ENCODE measurements at places on chromosomes 3 and 15. TPM values are rescaled to one million over a fixed set of nuclear protein-coding genes. Genes with fewer than 3 reads are reported as not detected.

Gene IQCB1
- polyA plus RNA-seq, result 22.9 TPM

Gene GOLGA8T
- 2.1 TPM for polyA plus RNA-seq

Gene HTR3E
- polyA plus RNA-seq, result not detected

Gene TTLL13
- 0.24 TPM for polyA plus RNA-seq

Gene P2RY12
- polyA plus RNA-seq, result not detected

Gene SKOR1
- 0.11 TPM for polyA plus RNA-seq

Gene DVL3
- polyA plus RNA-seq, result 23.6 TPM

GRCh38 chr3:120348065-120348990, 826 bp downstream of the LRRC58 start:
- DNase-seq, result peak; percentile 51

DNA sequence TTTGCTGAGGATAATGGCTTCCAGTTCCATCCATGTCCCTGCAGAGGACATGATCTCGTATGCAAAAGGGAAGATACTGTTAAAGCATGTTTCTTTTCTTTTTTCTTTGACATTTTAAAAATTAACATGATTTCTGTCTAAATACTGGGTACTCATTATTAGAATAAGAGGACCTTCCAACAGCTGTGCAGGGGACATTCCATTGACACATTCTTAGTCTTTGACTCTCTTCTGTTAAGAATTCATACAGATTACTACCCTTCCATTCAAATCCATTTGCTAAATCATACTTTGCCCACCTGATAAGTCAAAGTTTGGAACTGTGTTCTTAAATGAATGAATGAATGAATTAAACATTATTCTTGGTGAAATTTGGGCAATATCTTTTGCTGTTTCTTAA, 5.1 kb upstream of the CP start:
- no peak for DNase-seq

DNA sequence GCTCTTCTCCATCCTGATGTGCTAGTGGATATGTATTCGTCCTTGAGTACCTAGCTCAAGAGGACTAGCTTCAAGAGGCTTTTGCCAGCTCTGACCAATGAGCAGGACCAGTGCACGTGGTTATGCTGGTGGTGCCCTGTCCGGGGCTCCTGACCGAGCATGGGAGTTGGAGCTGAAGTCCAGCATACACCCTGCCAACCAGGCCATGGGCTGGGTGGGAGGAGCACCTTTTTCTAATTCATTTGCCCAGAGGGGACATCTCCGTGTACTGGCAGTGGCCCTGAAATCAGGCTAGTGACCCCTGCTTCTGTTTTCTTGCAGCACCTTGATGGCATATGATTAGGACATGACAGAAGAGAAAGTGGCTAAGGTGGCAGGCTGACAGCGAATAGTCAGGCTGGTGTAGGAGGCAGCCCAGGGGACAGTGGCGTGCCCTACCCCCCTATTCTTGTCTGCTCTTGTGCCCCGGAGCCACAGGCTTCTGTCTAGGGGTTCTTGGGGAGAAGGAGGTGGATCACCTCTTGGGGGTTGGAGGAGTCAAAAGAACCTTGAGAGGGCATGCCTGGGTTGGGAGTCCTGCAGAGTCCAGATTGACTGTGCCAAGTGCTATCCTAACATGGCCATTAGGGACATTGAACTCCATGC, 16.5 kb downstream of the PODXL2 start:
- no peak for DNase-seq

DNA sequence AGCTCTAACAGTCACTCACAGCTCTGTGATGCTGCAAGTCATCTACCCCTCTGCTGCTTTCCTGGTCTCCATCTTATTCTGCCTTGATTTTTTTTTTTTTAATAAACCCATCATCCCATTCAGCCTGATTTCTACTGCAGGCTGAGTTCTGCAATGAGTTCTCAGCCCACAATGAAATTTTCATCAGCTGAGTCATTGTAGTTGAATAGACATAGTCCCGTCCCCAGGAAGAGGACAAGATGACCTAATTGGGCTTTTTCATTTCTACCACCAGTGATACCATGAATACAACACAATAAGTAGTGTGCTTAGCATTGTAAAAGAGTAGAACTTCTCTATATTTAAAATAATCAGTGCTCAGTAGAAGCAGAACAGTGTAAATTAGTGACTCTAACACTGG, 59.3 kb downstream of the C3orf85 start:
- peak; percentile 13 for DNase-seq

- DNase-seq, result no peak
Observed at GRCh38 chr15:63334821-63335220, 46.8 kb downstream of the CA12 start.

DNA sequence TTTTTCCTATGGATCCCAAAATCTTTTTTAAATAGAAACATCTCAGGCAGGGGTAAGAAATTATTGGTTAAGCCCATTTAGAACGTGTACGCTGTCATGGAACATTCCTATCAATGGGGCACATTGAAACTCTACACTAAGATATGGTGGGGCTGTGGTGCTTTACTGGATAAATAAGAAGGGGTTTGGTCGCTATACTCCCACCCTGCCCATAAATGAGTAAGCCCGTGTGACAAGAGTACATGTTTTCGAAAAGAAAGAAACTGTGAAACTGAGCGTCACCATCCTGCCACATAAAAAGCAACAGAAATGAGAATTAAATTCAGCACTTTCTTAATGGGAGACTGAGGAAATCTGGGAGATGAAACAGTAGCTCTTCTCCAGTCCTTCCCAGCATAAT, 929.7 kb upstream of the CFAP20DC start:
- no peak for DNase-seq

DNA sequence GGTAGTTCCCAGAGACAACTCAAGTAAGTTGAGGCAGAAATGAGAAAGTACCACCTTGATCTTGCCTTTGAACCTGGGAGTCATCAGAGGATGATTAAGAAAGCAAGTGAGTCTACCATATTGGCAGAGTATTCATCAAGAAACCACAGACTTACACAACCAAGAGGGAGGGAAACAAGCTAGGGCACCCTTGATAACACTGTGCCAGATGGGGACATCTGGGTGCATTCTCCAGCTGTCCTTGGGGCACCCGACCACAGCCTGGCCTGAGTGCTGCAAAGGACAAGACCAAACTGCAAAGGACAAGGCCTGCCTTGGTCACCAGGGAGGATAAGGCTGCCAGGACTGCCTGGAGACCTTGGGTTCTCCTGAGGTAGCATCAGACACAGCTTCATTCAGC, 553.6 kb downstream of the EPHB1 start:
- no peak for DNase-seq

DNA sequence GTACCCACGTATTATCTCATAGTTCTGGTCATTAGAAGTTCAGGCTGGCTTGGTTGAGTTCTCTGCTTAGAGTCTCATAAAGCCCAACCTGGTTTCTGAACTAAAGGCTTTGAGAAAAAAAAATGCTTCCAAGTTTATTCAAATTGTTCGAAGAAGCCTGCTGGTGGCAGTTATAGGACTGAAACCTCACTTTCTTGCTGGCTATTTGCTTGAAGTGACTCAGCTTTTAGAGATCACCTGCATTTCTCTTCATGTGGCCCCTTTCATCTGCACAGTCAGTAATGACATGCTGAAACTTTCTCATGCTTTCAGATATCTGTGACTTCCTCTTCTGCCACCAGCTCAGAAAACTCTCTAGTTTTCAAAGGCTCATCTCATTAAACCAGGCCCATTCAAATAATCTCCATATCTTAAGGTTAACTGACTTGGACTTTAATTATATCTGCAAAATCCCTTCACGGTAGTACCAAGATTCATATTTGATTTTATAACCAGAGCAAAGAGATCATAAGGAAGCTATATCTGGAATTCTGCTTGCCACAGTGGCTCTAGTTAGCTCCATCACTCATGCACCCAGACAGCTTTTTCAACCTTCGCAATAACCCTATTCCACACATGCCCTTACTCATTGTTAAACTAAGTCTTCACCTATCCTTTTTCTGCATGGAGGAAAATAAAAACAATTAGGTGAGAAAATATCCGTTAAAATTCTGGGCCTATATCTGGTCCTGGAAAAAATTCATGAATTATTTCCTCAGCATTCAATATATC, 433.8 kb upstream of the CBLB start:
- no peak for DNase-seq

DNA sequence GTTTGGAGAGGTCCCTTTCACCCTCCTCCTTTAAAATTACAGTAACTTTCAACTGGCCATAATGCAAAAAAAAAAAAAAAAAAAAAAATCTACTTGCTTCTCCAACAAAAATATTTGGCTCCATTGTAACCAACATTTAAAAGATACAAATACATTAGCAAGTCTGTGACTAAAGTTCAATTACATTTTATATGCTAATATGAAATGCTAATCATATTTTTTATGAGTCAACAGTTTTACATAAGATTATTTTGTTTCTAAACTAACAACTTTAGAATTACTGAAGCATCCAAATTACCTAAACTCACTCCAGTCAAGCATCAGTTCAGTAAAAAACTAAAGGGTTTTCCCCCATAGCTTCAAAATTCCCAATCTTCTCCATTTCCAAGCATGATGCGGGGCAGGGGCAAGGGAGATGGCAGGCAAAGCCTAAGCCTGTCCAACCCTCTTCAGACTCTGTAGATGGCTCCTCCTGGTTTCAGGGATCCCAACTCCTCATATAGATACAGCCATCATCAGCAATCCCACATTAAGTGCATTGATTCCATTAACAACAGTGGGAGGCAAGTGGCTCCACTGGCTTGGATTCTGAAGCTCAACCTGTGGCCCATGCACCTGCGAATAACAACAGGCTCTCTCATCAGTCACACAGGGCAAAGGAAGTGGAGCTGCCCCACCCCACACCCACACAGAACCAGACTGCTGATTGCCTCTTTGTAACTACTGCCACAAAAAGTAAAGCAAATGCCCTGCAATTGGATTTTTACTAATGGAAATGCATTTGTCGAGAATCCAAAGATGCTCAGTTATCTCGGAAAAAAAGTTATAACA, 15.0 kb downstream of the SFMBT1 start:
- no peak for DNase-seq

DNA sequence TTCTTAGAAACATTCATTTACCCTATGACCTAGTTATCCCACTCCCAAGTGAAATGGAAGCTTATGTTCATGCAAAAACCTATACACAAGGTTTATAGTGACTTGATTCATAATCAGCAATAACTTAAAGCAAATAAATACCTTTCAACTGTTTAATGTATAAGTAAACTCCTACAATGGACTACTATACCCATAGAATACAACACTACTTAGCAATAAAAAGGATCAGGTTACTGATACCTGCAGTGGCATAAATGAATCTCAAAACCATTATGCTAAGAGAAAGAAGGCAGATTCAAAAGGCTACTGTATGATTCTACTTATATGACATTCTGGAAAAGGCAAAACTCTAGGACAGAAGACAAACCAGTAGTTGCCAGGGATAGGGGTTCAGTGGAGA, 8.3 kb upstream of the POLR2M start:
- DNase-seq, result no peak

DNA sequence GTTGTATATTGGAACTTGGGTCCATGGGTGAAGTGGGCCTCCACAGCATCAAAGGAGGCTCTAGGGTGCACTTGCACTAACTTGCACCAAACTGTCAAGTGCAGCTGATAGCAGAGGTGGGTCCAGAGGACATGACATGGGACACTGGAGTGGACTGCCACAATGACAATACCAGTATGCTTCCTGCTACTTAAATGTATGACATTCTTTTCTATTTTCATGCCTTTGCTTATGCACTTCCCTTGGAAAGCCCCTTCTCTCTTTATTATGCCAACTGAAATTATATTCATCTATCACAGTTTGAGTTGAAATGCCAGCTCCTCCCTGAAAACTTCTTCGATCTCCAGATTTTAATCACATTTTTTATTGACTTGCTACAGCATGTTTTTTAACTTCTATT, 101.8 kb downstream of the CFAP20DC start:
- DNase-seq, result no peak

GRCh38 chr3:5202222-5202621, 14.7 kb downstream of the EDEM1 start:
- no peak for DNase-seq

- DNase-seq, result no peak
Observed at GRCh38 chr3:178086144-178086825, 450.0 kb upstream of the KCNMB2 start.

DNA sequence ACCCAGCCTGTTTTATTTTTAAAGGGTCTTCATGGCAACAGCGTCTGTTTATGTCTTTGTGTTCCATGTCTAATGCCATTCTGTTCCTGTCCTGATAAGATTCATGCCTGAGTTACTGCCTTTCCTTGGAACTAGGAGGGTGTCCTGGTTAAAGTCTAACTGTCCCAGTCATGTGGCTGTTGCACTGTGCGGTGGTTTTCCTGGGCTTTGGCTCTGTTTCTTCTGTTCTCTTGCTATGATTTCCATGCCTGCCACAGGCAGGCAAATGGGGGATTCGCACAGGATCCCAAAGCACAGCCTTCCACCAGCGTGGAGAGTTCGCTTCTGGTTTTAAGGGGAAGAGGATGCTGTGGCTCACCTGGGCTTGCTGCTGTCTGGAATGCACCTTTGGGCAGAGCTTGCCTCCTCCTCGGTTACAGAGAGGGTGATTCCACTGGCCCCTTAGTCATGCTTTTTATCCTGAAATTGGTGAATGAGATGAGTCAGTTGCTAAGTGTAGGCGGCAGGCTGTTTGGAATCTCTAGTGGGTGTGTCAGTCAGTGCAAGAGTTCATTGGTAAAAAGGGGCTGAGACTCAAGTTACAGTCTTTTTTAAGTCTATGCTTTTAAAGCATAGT, 86.8 kb downstream of the CCK start:
- peak; percentile 71 for DNase-seq

DNA sequence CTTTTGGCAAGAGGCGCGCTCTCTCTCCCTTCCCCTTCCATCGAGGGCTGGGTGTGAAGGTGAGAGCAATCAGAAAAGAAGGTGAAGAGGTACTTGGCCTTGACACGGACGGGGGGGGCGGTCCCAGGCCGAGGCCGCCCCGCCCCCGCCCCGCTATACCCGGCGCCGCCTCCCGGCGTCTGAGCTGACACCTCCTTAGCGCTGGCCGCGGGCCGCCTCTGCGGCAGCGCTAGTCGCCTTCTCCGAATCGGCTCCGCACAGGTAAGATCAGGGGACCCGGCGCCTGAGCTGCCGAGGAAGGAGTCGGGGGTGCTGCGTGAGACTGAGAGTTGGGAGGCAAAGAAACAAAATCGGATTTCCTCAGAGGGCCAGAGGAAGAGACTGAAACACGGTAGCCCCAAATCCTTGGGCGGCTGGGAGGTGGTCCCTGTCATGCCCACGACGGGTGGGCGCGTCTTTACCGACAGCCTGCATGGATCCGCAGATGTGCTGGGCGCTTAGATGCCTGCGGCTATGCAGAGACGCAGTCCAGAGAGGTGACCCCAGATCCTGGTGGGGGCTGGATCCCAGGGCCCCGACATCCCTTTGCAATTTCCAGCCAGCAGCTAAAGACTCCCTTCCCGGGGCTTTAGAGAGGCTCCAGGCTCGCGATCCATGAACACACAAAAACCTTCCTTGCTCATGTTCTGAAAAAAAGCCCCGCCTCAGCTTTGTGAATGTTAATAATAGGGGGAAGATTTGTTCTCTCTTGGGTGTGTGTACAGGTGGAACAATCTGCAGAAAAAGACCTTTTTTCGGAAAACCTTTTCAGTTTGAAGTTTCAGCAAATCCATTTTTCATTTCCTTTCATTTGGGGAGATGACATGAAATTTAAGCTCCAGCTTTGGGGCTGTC, at the start of gene ENTPD3:
Gene ENTPD3, plus strand, starts transcription at position 184 of the 894 bp plus-strand sequence. CDS start 874 bp downstream, outside the sequence.
- DNase-seq, result no peak

Data from A549 (cell line).